Stimulated activated CD8-positive, alpha-beta memory T cell treated with anti-CD3 and anti-CD28 coated beads, Interleukin-4, amount 100 ng/mL, for 4 hours (primary cell): ENCODE measurements at places on chromosomes 4 and X.

DNA sequence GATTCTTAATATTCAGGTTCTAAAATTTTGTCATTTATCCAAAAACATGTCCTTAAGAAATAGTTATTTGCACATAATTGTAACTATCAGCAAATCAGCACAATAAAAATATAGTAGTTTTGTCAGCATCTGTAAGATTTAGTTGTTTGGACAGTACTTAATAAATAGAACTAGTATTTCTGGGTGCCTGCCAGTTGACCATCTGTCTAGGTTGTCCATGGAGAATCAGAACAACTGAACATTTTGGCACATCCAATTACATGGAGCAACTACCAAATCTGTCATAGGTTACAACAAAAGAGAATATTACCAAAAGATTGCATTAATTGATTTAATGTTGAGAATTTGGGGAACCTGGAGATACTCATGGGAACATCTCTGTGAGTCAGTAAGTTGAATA, 305.5 kb upstream of the TACR3 start:
- DNase-seq, result no peak

GRCh38 chr4:58274553-58274952, 1164.4 kb upstream of the IGFBP7 start:
- no peak for DNase-seq

GRCh38 chr4:124937993-124938392, 225.5 kb upstream of the ANKRD50 start:
- no peak for DNase-seq

DNA sequence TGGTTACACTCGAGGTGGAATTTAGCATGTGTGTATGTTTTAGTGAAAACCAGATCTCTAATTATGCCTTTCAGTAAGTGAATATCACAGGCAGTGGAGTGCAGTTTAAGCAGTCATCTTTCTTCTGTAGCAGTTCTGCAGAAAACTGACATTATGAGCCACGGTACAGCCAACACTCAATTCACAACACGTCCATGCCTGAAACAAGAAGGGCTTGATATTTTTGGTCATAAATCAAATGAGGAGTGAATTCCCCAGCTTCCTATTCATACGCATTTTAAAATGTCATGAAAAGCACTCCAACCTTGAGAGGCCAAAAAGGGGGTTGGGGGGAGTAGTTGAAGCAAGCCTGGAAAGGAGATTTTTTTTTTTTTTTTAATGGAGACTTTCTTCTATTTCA, 316.7 kb downstream of the ARHGAP10 start:
- DNase-seq, result no peak

DNA sequence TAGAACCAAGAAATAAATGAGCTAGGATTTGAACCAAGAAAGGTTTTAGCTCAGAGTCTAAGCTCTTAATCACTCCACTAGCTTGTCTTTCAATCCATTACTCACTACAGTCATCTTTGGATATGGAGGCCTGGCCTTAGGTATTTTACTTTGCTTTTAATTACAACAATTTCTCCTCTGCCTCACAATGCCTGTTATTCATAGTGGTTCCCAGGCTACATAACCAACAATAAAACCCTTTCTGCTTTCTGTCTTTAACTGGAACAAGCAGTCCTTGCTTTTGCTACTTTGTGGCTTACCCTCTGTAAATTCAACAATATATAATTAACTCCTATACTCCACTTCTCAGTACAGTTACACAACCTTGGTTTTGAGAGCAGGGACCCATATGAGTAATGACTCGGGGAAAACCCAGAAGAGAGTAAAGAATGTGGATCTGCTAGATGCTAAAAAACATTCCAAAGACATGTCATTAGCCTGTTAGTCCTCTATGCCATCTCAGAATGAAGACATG, 94.7 kb upstream of the NAP1L5 start:
- DNase-seq, result no peak

DNA sequence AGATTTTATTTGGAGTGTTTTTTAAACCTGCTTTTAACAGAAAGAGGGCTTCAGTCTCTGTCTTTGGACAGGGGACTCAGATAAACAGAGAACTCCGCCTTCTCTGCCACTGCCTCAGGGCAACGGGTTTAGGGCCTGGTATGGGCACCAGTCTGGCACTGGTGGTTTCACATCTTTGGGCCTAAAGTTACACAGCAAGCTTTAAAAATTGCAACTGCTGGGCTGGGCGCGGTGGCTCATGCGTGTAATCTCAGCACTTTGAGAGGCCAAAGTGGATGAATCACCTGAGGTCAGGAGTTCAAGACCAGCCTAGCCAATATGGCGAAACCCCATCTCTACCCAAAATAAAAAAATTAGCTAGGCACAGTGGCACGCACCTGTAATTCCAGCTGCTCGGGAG, 10.3 kb upstream of the NAT8L start:
- no peak for DNase-seq

DNA sequence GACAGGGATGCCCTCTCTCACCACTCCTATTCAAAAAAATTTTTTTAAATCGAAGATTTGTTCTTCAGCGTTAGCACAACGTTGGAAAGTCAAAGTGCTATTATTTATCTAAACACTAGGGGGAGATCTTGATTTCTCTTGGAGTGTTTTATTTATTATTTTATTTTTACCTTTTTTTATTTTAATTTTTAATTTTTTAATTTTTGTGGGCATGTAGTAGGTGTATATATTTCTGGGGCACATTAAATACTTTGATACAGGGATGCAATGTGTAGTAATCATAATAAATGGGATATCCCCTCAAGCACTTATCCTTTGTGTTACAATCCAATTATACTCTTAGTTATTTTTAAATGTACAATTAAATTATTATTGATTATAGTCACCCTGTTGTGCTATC, 37.4 kb upstream of the SLC10A4 start:
- no peak for DNase-seq

- no peak for DNase-seq
Measured at GRCh38 chr4:150072906-150073714, 5.1 kb upstream of the DCLK2 start.

GRCh38 chr4:110778521-110778920, 155.6 kb upstream of the PITX2 start:
- no peak for DNase-seq

DNA sequence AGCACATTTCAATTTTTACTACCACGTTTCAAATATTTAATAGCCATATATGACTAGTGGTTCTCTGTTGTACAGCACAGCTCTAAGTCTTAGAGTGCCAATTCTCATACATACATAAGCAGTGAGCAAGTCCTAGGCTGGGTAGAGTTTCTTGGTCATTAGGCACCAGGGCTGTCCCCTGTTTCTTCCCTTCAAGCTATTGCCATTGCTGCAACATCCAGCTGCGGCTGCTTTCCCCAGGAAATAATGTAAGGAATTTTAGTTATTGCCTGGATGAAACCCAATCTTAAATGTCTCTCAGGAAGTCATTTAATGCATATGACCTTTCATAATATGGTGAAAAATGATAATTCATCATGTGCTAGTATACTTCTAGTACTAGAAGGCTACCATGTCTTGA, 74.1 kb upstream of the PPP3CA start:
- DNase-seq, result no peak

GRCh38 chr4:187059021-187059420, 335.4 kb upstream of the FAT1 start:
- no peak for DNase-seq

- no peak for DNase-seq
Measured at GRCh38 chr4:127174616-127175015, 458.1 kb upstream of the INTU start.

DNA sequence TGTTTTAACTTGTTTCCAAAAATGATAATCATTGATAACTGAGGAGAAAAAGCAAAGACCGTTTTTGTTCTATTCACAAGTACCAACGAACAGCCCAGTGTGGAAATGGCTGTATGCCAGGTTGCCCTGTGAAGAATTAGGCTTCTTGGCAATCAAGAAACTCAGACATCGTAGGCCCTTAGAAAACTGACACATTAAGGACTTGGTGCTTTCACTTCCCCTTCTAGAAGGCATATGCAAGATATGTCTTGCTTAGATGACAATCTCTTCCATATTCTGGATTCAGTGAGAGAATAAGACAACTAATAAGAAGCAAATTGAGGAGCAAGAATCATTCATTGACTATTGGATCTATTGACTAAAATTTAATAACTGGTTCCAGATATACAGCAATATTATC, 56.6 kb downstream of the ANAPC10 start:
- no peak for DNase-seq
